ENCODE measurements at places on chromosomes 2 and 18.

DNA sequence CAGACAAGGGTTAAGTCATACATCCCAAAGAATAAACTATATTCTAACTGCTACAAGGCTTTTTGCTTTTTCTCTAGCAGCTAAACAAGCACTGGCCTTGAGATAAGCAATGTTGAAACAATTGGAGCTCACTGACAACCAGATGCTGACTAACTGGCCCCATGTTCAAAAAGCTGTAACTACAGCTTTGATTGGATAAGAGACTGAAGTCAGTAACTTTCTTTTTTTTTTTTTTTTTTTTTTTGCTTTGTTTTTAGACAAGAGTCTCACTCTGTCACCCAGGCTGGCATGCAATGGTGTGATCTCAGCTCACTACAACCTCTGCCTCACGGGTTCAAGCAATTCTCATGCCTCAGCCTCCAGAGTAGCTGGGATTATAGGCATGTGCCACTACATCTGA is 45.4 kb upstream of the TMEM163 start:
- no peak for ATAC-seq

- ATAC-seq: no peak
These were observed 178.1 kb downstream of the ACOXL start for GRCh38 chr2:110910423-110910822.

- no peak for ATAC-seq
These were observed 125.9 kb upstream of the MYCN start for GRCh38 chr2:15814403-15814802.

DNA sequence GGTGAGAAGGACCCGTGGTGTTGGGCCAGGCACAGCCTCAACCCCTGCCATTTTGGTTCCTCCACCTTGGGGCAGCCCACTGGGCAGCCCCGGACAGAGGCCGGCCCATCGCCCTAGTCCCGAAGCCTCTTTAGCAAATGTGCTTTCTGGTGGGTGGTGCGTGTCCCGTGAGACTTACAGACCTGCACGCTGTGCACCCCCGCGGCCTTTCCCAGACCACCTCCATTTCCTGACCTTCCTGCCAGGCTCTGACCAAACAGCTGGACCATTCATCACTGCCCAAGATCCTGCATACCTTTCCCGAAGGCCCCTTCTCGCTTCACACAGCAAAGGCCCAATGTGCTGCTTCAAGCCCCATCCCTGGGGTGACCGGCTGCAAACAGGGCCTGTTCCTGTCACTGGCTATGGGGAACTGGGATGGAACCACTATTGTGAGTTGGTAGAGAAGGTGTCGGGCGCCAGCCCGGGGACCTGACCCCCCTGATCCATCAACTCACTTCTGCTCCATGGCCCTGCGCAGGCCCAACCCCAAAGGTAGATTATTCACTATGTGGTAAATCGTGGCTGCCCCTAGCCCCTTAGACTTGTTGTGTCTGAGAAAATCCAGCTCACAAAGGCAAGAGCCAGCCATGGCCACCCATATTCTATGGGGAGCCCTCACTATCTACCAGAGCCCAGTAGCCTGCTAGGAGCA is 341.0 kb downstream of the EIPR1 start:
- ATAC-seq: no peak

DNA sequence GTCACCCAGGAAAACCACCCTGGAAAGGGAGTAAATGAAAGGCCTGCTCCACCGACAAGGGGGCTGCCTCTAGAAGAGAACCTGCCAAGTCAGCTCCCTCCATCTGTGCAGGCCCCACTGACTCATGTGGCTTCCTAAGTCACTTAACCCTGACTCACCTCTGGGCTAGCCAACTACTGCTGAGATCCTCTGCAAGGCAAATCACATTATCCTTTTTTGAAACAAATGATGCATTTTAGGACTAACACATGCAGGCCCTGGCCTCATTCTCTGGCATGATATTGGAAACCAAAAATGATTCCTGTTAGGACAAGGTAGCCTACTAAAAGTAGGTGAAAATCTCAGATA is 474.6 kb downstream of the EPHA4 start:
- peak; percentile 80 for ATAC-seq

GRCh38 chr2:196660244-196660643 is 20.7 kb downstream of the CCDC150 start:
- ATAC-seq: no peak

DNA sequence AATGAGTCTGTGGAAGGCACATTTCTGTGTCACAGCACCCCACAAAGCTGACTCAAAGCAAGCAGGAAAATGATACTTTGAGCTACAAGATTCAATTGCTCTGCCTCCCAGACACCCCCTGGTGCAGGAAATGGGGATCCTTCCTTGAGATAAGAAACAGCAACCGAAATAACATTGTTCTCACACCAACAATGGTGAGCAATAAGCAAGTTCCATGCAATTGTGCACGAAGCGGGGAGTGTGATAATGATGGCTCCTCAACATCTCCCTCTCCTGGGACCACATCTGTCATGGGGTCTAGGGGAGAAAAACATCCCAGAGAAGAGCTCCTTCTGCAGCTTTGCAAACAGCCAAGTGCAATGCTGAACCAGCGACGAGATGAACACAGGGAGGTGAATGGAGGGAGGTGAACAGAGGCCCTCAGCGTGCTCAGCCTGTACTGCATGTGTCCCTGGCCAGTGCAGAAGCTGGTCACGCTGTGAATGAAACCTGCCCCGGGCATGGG is 67.7 kb downstream of the PDCL3 start:
- no peak for ATAC-seq

DNA sequence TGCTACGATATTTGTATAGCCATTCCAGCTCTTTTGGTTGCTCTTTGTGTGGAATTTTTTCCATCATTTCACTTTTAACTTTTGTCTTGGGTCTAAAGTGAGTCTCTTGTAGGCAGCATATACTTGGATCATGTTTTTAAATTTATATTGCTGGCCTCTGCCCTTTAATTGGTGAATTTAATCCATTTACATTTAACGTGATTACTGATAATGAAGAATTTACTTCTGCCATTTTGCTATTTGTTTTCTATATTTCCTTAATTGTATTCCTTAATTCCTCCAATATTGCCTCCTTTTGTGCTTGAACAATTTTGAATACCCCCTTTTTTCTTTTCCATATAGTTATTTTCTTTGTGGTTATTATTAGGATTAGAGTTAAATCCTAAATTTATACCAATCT is 21.0 kb upstream of the ADNP2 start:
- ATAC-seq: no peak

DNA sequence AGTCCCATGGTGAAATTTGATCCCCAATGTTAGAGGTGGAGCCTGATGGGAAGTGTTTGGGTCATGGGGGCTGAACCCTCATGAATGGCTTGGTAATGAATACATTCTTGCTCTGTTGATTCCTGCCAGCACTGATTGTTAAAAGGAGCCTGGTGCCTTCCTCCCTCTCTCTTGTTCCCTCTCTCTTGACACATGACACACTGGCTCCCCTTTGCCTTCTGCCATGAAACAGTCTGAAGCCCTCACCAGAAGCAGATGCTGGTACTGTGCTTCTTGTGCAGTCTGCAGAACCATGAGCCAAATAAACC is 30.6 kb upstream of the EPC2 start:
- ATAC-seq: no peak

DNA sequence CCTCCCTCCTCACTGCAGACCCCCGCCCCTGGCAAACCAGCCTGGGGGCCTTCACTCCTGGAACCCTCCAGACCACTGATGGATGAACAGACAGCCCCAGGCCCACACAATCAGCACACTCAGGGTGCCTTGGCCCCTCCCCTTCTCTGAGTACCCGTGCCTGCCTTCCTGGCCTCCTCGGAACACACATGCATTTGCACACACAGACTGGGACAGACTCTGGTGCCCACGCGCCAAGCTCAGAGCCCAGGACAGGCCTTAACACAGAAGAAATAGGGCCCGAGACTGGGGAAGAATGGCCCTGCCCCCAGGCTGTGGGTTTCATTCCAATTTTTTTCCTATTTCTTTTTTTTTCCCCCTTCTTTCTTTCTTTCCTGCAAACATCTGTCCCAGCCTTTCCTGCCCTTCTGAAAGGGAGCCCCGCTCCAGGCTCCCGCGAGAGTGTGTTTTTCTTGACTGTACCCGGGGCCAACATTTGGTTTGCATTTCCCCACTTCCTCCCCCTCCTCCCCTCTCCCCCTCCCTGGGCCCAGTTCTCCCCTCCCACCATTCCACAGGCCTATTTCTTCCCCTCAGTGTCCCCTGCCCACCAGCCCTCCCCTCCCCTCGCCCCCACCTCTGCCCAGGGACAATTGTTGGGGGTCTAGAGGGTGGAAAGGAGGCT is 618 bp upstream of the TNS1 start:
- ATAC-seq: peak; percentile 18

GRCh38 chr2:70061317-70061716 is 26.0 kb upstream of the PCBP1 start:
- no peak for ATAC-seq

DNA sequence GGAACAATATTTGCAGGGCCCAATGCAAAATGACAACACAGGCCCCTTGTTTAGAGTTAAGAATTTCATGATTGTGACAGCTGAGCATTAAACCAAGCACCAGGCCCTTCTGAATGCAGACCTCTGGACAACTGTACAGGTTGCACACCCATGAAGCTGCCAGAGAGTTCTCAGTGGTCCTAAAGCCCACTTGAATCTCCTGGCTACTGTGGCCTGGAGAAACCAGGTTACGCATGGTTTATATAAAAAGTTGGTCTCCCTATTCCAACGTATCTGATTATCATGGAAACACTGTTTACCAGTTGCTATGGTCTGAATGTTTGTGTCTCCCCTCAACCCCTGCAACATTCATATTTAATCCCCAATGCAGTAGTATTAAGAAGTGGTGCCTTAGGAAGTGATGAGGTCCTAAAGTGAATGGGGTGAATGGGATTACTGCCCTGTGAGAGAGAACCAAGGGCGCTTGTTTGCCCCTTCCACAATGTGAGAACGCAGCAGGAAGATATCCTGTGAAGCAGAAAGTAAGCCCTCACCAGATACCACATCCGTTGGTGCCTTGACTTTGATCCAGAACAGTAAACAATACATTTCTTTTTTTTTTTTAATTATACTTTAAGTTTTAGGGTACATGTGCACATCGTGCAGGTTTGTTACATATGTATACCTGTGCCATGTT is 48.0 kb upstream of the ANXA4 start:
- ATAC-seq: no peak

DNA sequence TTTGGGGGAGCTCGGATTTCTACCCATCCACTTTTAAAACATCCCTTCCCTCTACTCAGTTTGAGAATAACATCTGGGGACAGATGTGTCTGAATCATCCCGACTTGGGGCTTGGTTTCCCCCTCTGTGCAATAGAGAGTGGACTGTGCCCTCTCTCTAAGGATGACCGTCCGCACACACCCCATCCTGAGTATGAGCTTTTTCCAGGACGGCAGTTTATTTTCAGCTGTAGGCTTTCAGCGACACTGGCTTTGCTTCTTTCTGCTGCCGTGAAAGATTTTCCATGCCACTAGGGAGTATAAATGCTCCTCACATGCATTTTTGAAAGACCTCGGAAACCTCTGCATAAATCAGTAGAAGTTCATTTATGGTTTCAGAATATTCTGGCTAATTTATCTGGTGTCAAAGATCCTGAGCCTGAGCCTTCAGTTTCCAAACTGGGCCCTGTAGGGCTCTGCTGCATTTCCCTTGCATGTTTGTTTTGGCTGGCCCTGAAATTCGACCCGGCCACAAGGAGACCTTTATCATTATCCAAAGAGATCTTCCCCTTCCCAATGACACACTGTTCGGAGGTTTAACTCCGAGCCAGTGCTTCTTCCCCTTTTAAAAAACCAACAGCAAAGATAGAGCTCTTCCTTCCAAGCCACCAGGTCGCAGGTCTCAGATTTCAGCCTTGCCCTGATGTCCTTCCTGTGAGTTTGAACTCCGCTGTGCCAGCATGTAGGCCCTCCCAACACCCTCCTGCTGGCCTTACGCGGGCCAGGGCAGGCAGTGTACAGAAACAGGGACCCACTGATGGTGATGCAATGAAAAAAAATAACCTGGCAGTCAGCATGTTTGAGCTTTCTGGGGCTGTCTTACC is 53.3 kb downstream of the FECH start:
- ATAC-seq: no peak

GRCh38 chr18:13868501-13869271 is 44.7 kb downstream of the MC5R start:
- no peak for ATAC-seq

DNA sequence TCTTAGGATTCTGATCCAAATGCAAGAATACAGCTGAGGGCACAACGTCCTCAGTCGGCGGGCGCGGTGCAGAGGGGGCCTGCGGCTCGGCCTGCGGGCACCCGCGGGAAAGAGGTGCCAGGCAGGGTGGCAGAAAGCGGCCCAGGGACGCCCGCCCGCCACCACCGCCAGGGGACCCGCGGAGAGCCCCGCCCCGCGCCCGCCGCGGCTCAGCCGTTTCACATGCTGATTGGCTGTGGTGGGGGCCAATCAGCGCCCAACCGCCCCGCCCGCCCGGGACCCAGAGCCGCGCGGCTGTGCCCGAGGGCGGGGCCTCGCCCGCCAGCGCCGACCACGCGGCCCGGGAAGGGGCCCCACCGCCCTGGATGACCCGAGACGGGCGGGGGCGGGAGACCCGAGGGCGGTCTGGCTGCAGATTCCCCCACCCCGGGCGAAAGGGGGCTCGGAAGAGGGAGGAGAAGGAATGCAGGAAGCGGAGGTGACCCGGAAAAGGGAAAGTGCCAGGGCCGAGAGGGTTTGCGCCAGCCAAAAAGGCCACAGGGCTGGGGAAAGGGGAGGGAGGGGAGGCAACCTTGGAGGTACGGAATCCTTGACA is 8.0 kb downstream of the IRS1 start:
- peak; percentile 98 for ATAC-seq

- no peak for ATAC-seq
These were observed 88.0 kb upstream of the ZFP36L2 start for GRCh38 chr2:43314299-43314927.

- no peak for ATAC-seq
These were observed 185.5 kb downstream of the PTGR3 start for GRCh38 chr18:75023473-75023872.

- no peak for ATAC-seq
These were observed 290.8 kb downstream of the SLC4A3 start for GRCh38 chr2:219918254-219918653.

DNA sequence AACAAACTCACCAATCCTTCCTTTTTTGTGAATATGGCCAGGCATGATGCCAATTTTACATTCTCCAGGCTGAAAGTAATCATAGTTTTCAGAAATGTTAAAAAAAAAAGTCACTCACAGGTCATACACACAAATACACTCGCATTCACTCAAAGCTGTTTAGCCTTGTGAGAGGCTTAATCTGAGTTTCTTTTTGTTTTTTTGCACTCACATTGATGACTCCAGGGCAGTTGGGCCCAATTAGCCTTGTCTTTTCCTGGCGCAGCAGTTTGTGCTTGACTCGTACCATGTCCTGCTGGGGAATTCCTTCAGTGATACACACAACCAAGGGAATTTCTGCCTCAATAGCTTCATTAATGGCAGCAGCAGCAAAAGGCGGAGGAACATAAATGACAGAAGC is 18.0 kb downstream of the SUCLG1 start:
- no peak for ATAC-seq

GRCh38 chr2:47869859-47870595 is 36.3 kb downstream of the FBXO11 start:
- no peak for ATAC-seq

GRCh38 chr2:7621018-7621814 is 704.0 kb downstream of the RNF144A start:
- ATAC-seq: no peak

All from esophagus mucosa (tissue), 1 donor.